Glomerular endothelial cell (primary cell): ENCODE measurements at places on chromosomes 5 and 9.

DNA sequence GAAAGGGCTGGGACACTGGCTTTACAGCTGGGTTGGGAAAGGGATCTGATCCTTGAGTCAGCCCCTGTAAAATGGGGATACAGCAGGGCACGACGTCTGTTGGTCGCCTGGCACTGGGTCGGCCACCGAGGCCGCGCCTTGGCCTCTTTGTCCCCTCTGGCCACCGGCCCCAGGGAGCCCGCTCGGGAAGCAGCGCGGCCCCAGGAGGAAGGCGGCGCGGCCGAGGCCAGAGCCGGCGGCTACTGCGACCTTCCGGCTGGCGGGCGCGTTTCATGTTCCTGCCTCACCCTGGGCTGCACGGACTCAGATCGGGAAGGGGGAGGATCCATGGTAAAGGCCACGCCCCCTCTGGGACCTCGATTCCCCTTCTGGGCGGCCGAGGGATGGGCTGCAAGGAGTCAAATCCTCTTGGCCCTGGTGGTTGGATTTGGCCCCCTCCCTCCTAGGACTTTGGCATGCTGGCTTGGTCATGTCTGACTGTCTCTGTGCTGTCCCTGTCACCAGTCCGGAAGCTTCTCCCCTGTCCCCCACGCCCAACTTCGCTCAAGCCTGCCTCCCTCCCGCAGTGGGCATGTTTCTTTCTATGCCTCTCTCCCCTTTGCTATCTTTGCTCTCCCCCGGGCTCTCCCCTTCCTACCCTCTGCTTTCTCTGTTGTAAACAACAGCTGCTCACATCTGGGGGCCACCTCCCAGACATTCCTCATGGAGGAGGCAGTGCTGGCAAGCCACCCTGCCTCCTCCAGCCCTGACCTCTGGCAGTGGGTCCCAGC, 25.8 kb downstream of the FPGS start:
- no peak for DNase-seq

DNA sequence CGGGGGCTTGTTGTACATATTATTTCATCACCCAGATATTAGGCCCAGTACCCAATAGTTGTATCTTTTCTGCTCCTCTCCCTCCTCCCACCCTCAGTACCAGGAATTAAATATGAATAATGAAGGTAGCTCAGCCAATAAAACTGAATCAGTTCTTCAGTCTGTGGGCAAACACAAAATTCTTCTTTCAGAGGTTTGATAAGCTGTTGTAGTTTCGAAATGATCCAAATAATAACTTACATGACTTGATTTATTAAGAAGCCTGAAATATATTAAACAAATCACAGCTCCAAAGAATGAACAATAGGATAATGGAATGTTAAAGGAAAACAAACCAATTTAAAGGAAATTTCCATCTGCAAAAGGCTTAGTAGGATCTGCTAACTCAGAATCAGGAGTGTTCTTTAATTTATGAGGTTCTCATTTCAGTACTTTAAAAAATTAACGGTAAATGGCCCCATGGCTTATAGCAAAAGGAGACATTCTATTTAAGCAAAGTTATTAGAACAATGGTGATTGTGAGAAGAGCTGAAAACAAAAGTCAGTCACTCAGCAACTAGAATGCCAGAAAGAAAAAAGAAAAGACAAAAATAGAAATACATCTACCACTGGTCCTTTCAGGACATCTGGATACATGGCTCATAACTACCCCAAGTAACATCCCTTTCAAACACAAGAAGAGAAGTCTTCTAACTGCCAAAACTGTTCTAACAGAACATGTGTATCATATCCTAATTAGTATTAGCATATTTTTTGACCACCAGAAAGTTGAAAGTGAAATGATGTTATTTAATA, 62.4 kb downstream of the NR3C1 start:
- no peak for DNase-seq

GRCh38 chr5:132394667-132395259, 25.3 kb downstream of the SLC22A5 start:
- no peak for DNase-seq

- DNase-seq: no peak
Observed at GRCh38 chr5:104538734-104539133, 976.1 kb upstream of the NUDT12 start.

DNA sequence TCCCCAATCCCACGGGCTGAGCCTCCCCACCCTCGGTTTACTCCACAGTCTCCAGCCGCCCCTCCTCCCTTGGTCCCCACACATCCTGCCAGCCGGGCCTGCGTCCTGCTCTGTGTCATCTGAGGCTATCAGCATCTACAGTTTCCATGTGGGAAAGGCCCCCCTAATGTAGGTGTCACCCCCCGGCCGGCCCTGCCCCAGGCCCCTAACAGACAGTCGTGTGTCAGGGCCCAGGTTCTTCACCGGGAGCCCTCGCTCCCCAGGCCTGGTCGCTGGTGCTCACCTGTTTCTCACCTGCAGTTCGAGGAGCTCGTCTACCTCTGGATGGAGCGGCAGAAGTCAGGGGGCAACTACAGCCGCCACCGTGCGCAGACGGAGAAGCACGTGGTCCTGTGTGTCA, 62.7 kb downstream of the KCNT1 start:
- no peak for DNase-seq

- no peak for DNase-seq
Observed at GRCh38 chr5:9054821-9055589, 490.9 kb downstream of the SEMA5A start.

- DNase-seq: no peak
Observed at GRCh38 chr9:9746826-9747225, 866.0 kb downstream of the PTPRD start.

DNA sequence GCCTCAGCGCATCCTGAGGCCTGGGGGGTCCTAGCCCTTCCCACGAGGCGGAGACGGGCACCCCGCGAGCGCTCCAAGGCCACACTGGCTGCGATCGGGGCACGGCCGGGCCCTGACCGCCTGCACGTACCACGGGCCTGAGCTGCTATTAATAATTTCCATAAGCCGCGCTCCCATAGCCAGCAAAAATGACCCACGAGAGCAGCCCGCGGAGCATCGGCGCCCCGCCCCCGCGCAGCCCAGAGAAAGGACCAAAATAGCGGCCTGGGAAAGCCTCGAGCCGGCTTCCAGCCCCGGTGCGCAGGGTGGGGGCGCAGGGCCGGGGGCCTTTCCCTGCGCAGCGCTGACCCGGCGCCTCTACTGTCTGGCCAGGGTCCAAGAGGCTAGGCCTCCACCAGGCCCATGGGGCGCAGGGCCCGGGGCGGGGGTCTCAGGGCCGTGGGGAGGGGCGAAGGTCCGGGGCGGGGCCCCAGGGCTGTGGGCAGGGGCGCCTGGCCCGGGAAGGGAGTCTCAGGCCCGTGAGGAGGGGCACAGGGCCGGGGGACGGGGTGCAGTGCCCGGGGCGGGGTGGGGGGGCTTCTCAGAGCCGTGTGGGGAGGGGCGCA, 54.4 kb downstream of the EXD3 start:
- DNase-seq: no peak

DNA sequence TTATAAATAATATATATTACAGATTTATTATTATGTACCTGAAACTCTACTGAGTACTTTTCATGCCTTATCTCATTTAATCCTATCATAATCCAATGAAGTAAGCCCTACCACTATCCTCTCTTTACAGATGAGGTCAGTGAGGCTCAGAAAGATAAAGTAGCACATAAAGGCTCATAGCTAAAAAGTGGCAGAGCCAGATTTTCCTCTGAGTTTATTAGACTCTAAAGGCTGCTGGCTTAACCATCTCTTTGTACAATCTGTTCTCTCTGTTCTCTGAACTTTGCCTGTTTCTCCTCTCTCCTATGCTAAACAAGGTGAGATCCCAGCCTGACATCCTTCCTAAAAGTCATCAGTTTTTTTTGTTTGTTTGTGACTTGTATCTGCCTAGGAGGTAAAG, 311.2 kb downstream of the KCTD16 start:
- DNase-seq: no peak

- DNase-seq: no peak
Observed at GRCh38 chr9:20242510-20243189, 379.6 kb downstream of the MLLT3 start.

DNA sequence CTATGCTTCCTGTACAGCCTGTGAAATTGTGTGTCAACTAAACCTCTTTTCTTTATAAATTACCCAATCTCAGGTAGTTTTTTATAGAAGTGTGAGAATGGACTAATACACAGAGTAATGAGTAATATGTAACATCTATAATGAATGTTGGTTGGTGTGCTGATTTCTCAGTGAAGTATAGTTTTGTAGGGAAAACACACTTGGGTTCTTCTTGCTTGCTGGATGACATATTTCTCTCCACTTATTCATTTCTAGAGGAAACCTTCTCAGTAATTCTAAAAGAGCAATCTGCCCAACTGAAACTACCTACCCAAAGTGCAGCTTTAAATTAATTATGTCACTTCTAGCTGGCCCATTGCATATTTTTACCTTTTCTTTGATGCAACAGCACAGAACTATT, 81.1 kb upstream of the RORB start:
- DNase-seq: no peak

- no peak for DNase-seq
Observed at GRCh38 chr5:148540647-148541046, 113.7 kb downstream of the HTR4 start.
